ENCODE measurements at places on chromosomes 3 and 15. TPM values are rescaled to one million over a fixed set of nuclear protein-coding genes. Genes with fewer than 3 reads are reported as not detected.

The SEC62 gene
- total RNA-seq, result 22.2 TPM

The LIPH gene
- 11.6 TPM for total RNA-seq

The LNP1 gene
- total RNA-seq, result 1.9 TPM

The GOLGA8O gene
- total RNA-seq, result not detected

The GRM2 gene
- not detected for total RNA-seq

All from HT-29 (cell line).